Naive thymus-derived CD4-positive, alpha-beta T cell (primary cell): ENCODE measurements at places on chromosomes 7 and 10. TPM values are rescaled to one million over a fixed set of nuclear protein-coding genes. Genes with fewer than 3 reads are reported as not detected.

The GIMAP8 gene
- 65.3 TPM for total RNA-seq

The VPS50 gene
- total RNA-seq, result 44.2 TPM

The PYROXD2 gene
- total RNA-seq, result 8.4 and 11.9 TPM in 2 replicates

- H3K4me3 ChIP-seq, result no peak overlapping the region
- H3K4me1 ChIP-seq, result no peaks in the 10 kb centered on the region
- no peaks in the 10 kb centered on the region for H3K36me3 ChIP-seq
- H3K27ac ChIP-seq, result no peak overlapping the region
- DNase-seq, result no peak
Observed at GRCh38 chr7:3710531-3710930, 409.5 kb downstream of the SDK1 start.

- H3K4me3 ChIP-seq, result no peak overlapping the region
- no peaks in the 10 kb centered on the region for H3K4me1 ChIP-seq
- no peaks in the 10 kb centered on the region for H3K27me3 ChIP-seq
- no peaks in the 10 kb centered on the region for H3K36me3 ChIP-seq
Observed at GRCh38 chr7:29077176-29077575, 69.2 kb downstream of the CPVL start.

GRCh38 chr10:120782336-120782735 lies 68.8 kb upstream of the WDR11 start:
- no peak for DNase-seq
- no peaks in the 10 kb centered on the region for H3K36me3 ChIP-seq
- no peaks in the 10 kb centered on the region for H3K4me1 ChIP-seq
- H3K27ac ChIP-seq, result no peak overlapping the region
- peaks cover 4% of the 10 kb centered on the region for H3K27me3 ChIP-seq

The TRPV6 gene
- total RNA-seq, result not detected

GRCh38 chr10:28913436-28914237 lies 236.3 kb downstream of the BAMBI start:
- H3K36me3 ChIP-seq, result no peaks in the 10 kb centered on the region
- H3K4me3 ChIP-seq, result no peak overlapping the region
- H3K27me3 ChIP-seq, result no peaks in the 10 kb centered on the region
- H3K27ac ChIP-seq, result no peak overlapping the region

The SHTN1 gene
- total RNA-seq, result 0.59 TPM

GRCh38 chr7:15854841-15855524 lies 168.5 kb upstream of the MEOX2 start:
- no peaks in the 10 kb centered on the region for H3K27me3 ChIP-seq
- H3K36me3 ChIP-seq, result no peaks in the 10 kb centered on the region
- H3K4me3 ChIP-seq, result no peak overlapping the region
- DNase-seq, result no peak
- H3K27ac ChIP-seq, result no peak overlapping the region

- peaks cover 51% of the 10 kb centered on the region for H3K36me3 ChIP-seq
- H3K4me3 ChIP-seq, result no peak overlapping the region
- no peaks in the 10 kb centered on the region for H3K27me3 ChIP-seq
Observed at GRCh38 chr10:70212879-70213278, 20.4 kb downstream of the PPA1 start.

- no peaks in the 10 kb centered on the region for H3K36me3 ChIP-seq
- no peak overlapping the region for H3K4me3 ChIP-seq
- no peak for DNase-seq
- no peaks in the 10 kb centered on the region for H3K27me3 ChIP-seq
- no peak overlapping the region for H3K27ac ChIP-seq
Observed at GRCh38 chr10:126598009-126598408, 72.5 kb downstream of the C10orf90 start.

The OPN1SW gene
- not detected for total RNA-seq

- no peak overlapping the region for H3K4me3 ChIP-seq
- H3K4me1 ChIP-seq, result peaks cover 13% of the 10 kb centered on the region
- no peak overlapping the region for H3K27ac ChIP-seq
- no peaks in the 10 kb centered on the region for H3K27me3 ChIP-seq
Observed at GRCh38 chr10:104273286-104273685, 4.3 kb downstream of the GSTO2 start.

The ARPC1B gene
- total RNA-seq, result 138 TPM
